A375 (cell line): ENCODE measurements at places on chromosomes 2 and 18. TPM values are rescaled to one million over a fixed set of nuclear protein-coding genes. Genes with fewer than 3 reads are reported as not detected.

DIPK1C gene
- total RNA-seq = 0.26 TPM in 1 of 2 replicates, not detected in the other

SERPINB12 gene
- total RNA-seq = not detected in 2 replicates

IL36A gene
- total RNA-seq = not detected in 2 replicates

CFAP221 gene
- total RNA-seq = not detected in 2 replicates

EFEMP1 gene
- total RNA-seq = 44.5 and 46.9 TPM in 2 replicates

CRYGD gene
- total RNA-seq = not detected in 2 replicates

LRRTM1 gene
- not detected in 2 replicates for total RNA-seq

CHRNA1 gene
- total RNA-seq = not detected in 2 replicates

KCNG2 gene
- not detected in 2 replicates for total RNA-seq

FOXI3 gene
- 0.08 TPM in 1 of 2 replicates, not detected in the other for total RNA-seq

NAT8 gene
- total RNA-seq = not detected in 2 replicates

FAM237A gene
- not detected in 2 replicates for total RNA-seq

CPO gene
- not detected in 2 replicates for total RNA-seq

CD8A gene
- 0.08 TPM in 1 of 2 replicates, not detected in the other for total RNA-seq

SCYGR4 gene
- total RNA-seq = not detected in 2 replicates

SALL3 gene
- not detected in 2 replicates for total RNA-seq

ZNF385B gene
- total RNA-seq = not detected in 2 replicates

DTNA gene
- total RNA-seq = 4.6 and 6.9 TPM in 2 replicates

GLB1L gene
- total RNA-seq = 10.8 and 14.0 TPM in 2 replicates

GALR1 gene
- total RNA-seq = not detected in 2 replicates

NGEF gene
- 4.6 and 7.5 TPM in 2 replicates for total RNA-seq

CCBE1 gene
- total RNA-seq = 8.2 and 10.1 TPM in 2 replicates

POTEC gene
- 0.88 and 0.91 TPM in 2 replicates for total RNA-seq

CYRIA gene
- total RNA-seq = 0.30 and 0.53 TPM in 2 replicates
